ENCODE measurements at places on chromosomes 6 and 20. TPM values are rescaled to one million over a fixed set of nuclear protein-coding genes. Genes with fewer than 3 reads are reported as not detected.

- H3K4me1 ChIP-seq = no peaks in the 10 kb centered on the region
- DNase-seq = no peak
- H3K27me3 ChIP-seq = peaks cover 10% of the 10 kb centered on the region
- no peak overlapping the region for H3K4me3 ChIP-seq
- no peak overlapping the region for H3K27ac ChIP-seq
These were observed 81.8 kb downstream of the ISM1 start for GRCh38 chr20:13302647-13303450.

- no peak overlapping the region for H3K4me3 ChIP-seq
- no peaks in the 10 kb centered on the region for H3K27me3 ChIP-seq
- no peaks in the 10 kb centered on the region for H3K36me3 ChIP-seq
- DNase-seq = no peak
- H3K4me1 ChIP-seq = no peaks in the 10 kb centered on the region
These were observed 288.0 kb downstream of the ADGB start for GRCh38 chr6:146886587-146887446.

- no peaks in the 10 kb centered on the region for H3K36me3 ChIP-seq
- peak; percentile 7 for DNase-seq
- no peaks in the 10 kb centered on the region for H3K4me1 ChIP-seq
- H3K27ac ChIP-seq = no peak overlapping the region
- peaks cover 45% of the 10 kb centered on the region for H3K27me3 ChIP-seq
These were observed 3.2 kb upstream of the NPBWR2 start for GRCh38 chr20:64110411-64111068.

IRF4 gene
- total RNA-seq = 0.22 TPM

HLA-DQB2 gene
- total RNA-seq = 1.9 TPM

NUP153 gene
- 24.1 TPM for total RNA-seq
